ENCODE measurements at places on chromosomes 2 and 18.

DNA sequence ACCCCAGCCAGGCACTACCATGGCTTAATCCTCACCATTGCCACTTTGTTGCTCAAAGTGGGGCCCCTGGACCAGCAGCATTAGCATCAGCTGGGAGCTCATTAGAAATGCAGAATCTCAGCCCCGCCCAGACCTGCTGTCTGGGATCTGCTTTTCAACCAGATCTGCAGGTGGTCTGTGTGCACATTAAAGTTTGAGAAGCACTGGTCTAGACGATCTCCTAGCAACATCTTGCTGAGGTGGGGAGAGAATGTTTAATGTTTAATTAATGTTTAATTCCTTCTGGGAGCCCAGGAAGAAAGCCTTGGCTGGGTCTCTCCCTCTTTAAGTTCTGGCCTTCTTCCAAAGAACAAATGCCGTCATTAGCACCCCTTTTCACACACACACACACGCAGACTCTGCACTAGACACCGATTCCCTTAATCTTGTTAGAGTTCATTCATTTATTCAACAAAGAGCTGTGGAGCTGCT lies 53.7 kb downstream of the EDAR start:
- no peak for DNase-seq

GRCh38 chr2:198928026-198928425 lies 529.7 kb downstream of the SATB2 start:
- DNase-seq = no peak

DNA sequence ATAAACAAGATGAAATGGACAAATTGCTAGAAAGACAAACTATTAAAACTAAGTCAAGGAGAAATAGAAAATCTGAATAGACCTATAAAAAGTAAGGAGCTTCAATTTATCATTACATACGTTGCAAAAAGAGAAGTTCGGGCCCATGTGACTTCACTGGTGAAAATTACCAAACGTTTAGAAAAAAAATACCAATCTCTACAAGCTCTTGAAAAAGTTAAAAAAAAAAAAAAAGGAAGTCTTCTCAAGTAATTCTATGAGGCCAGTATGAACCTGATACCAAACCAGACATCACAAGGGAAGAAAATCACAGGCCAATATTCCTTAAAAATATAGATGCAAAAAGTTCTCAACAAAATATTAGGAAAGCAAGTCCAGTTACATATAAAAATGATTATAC lies 20.2 kb upstream of the ACVR2A start:
- no peak for DNase-seq

DNA sequence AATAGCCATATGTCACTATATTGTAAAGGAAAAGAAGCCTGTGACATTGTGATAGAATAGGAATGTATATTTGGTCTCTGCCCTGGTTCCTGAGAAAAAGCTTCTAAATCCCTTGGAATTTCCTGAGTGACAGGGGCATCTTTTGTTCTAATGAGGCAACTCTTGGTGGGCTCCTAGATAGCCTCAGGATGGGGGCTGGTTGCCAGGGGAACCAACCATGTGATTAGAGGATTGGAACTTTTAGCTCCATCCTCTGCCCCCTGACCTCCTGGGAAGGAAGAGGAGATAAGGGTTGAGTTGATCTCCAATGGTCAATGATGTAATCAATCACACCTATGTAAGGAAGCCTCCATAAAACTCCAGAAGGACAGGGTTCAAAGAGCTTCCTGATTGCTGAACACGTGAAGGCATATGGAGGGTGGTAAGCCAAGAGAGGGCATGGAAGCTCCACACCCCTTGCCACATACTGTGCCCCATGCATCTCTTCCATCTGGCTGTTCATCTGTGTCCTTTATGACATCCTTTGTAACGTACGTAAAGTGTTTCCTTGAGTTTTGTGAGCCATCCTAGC lies 2.9 kb upstream of the ME2 start:
- DNase-seq = no peak

GRCh38 chr2:70785137-70785911 lies 5.1 kb downstream of the FIGLA start:
- no peak for DNase-seq

DNA sequence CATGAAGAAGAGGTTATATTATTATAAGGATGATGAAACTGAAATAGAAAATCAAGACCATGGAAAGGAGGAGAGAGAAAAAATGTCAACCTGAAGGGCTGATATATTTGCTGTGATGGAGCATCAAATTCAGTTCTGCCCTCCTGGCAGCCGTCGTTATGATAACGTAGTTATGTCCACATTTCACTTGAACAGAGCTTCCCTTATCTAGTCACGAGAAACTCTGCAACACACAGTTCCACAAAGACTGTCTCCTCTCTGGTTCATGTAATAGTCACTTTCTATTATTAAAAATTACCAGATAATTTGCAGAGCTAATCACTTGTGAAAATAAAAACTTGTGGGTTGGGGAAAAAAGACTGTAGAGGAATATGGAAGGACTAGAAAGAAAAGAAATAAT lies 19.5 kb upstream of the RBMS1 start:
- no peak for DNase-seq

- no peak for DNase-seq
Measured at GRCh38 chr2:68769586-68770270, 35.1 kb downstream of the ARHGAP25 start.

- no peak for DNase-seq
Measured at GRCh38 chr18:22285361-22286140, 116.2 kb downstream of the GATA6 start.
